Stimulated activated CD4-positive, alpha-beta T cell treated with anti-CD3 and anti-CD28 coated beads, Interleukin-12 subunit alpha, Interleukin-12 subunit beta, amount 100 ng/mL, for 48 hours (primary cell): ENCODE measurements at places on chromosomes 6 and 20.

DNA sequence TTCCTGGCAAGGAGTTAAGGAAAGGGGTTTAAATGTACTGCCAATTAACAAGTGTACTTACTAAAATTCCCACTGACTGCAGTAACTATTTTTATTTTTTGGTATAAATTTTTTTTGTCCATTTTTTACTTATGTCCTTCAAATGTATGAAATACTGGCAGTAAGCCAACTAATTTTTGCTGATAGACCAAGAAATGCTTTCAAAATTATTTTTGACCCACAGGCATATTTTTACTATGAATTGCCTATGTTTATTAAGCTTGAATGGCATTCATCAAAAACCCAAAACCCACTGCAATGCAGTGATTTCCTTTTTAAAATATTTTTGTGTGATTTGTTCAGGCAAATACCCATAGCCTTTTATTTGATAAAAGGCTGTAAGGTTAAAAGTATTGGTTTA, 560.1 kb downstream of the UTRN start:
- DNase-seq = no peak

GRCh38 chr6:41935193-41935574, 6.4 kb downstream of the CCND3 start:
- DNase-seq = no peak

- no peak for DNase-seq
Measured at GRCh38 chr6:126574301-126574700, 234.4 kb downstream of the CENPW start.

- DNase-seq = no peak
Measured at GRCh38 chr20:45523821-45524220, 8.4 kb upstream of the SPINT3 start.

DNA sequence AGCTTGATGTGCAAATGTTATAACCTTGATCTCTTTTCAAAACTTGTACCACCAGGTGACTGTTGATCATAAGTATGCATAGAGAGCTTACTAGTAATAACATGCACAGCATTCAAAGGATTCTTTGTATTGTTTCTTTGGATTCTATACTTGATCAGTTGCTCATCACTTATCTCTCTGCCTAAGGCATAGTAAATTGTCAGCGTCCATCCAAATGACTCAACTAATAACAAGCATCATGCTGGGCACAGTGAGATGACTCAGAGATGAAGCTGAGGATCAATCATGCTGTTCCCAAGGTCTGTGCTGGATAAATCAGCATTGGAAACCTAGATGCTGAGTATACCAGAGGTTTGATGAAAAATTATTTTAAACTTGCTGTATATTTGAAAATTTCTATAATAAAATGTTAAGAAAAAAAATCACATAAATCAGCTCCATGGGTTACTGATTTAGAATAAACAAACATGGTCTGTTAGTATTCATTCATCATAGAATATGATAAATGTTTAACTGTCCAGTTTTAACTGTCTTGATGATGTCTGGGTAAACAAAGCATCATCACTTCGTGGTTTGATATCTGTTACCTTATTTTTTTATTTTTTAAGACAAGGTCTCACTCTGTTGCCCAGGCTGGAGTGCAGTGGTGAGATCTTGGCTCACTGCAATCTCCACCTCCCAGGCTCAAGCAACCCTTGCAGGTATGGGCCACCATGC, 45.6 kb upstream of the SGK1 start:
- DNase-seq = no peak

DNA sequence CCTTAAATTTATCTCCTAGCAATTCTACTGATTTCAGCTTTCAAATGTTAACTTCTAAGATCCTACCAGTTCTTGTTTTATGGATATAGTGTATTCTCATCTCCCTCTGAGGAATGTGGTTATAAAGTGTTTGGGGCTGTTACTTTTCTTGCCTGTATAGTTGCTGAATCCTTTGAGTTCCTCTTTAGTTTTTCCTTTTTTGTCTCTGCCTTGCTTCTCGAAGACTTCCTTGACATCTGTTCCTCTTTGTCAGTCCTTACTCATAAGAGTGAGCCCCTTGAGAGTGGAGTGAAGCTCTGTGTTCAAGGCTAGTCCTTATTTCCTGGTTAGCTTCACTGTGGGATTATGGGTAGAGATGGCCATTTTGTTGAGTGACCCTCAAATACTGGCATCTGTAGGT, 84.6 kb downstream of the ELOVL4 start:
- no peak for DNase-seq
